ENCODE measurements at places on chromosomes 6 and 20. TPM values are rescaled to one million over a fixed set of nuclear protein-coding genes. Genes with fewer than 3 reads are reported as not detected.
A peak's percentile ranks its signal among the peaks of the same experiment; 100 is the strongest.

DNA sequence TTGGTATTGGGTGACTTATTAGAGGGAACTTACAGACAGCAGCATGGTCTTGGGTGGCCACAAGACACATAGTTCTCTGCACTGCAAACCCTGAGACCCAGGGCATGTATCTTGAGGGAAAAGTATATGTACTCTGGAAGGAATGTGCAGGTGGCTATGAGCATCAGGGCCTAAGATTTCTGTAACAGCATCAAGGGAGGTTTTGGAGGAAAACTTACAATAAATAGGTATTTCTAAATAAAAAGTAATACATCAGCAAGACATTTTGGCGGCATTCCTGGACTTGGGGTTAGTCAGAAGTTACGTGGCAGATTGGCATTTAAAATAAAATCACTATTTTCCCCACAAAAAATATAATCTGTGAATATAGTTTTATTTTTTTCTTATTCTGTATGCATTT lies 8.0 kb upstream of the STX7 start:
- no peak for DNase-seq

GRCh38 chr6:160912411-160912810 lies 79.2 kb upstream of the MAP3K4 start:
- DNase-seq = no peak

GRCh38 chr6:92757925-92758324 lies 661.4 kb downstream of the EPHA7 start:
- no peak for DNase-seq

MCUR1 gene
- total RNA-seq = 45.9 TPM

VSTM2L gene
- total RNA-seq = 2.3 TPM

TNFRSF6B gene
- total RNA-seq = not detected

GRCh38 chr6:159151266-159151855 lies 17.8 kb upstream of the FNDC1 start:
- DNase-seq = no peak

DNA sequence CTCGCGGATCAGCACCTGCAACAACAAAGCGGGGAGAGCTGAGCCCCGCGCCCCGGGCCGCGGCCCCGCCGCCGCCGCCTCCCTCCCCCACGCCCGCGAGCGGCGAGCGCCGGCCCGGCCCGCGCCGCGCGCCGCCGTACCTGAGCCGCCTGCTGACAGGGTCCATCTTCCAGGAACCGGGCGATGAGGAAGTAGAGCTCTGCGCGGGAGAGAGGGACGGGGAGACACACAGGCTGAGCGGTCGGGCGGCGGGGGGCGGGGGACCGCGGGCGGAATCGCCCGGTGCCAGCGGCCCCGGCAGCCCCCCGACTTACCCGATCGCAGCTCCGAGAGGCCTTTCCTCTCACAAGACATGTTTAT lies 359 bp downstream of the PHIP start:
- DNase-seq = no peak

IPCEF1 gene
- total RNA-seq = 0.57 TPM

LST1 gene
- total RNA-seq = 1.6 TPM

GRCh38 chr6:8588176-8588575 lies 152.8 kb upstream of the SLC35B3 start:
- DNase-seq = no peak

GRCh38 chr6:98539741-98540140 lies 294.6 kb upstream of the POU3F2 start:
- DNase-seq = no peak

GRCh38 chr6:88494401-88495140 lies 328.4 kb upstream of the CNR1 start:
- no peak for DNase-seq

CCDC167 gene
- total RNA-seq = 33.5 TPM

GRCh38 chr6:5108068-5108467 lies 22.9 kb downstream of the PPP1R3G start:
- DNase-seq = no peak

DNA sequence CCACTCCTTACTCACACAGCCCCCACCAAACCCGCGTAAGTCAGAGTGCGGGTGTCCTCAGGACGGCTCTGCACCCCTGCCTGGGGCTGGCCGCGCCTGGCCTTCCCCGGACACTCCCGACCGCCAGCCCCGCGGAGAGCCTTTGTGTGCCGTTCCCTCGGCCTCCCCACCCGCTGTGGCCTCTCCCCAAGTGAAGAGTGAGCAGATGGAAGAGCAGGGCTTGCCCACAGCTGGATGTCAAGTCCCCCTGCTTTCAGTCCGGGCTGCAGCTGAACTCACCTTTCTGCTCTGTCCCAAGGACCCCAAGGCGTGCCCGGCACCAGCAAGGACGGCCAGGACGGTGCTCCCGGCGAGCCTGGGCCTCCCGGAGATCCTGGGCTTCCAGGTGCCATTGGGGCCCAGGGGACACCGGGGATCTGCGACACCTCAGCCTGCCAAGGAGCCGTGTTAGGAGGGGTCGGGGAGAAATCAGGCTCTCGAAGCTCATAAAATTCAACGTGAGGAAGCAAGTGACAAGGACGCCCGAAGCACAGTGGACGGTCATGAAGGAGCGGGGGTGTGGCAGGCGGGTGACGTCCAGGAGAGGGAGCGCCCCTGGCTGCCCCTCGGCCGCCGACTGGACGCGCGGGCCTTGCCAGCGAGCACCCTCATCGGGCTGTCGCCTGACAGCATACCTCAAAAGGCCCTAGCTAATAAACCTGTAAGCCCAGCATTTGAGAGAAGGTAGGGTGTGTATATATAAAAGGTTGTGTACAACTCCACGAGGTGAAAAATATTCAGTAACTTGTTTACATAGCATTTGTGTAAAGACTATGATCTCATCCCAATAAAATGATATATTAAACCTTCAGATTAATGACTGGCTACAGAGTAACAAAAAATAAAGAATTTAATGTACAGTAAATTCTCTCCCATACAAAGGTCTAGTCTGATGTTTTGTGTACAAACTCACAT lies 21.1 kb downstream of the TCFL5 start:
- DNase-seq = peak; percentile 35

SRSF12 gene
- not detected for total RNA-seq

DNA sequence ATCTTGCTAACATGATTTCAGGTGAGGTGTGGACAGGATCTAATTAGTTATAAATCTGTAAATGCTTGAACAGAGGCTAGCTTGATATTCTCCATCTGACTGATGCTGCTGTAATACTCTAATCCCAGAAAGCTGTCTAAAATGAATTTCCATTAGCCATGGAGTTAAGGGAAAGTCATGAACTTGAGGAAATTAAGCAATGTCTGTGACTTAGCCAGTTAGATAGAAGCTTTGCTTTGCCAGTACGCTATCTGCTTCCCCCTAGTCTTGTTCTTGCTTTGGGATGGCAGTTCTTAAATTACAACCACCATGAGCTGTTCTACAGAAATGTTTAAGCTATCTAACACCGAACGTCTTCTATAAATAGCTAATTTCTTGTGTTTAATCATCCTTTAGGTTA lies 195.7 kb downstream of the PRL start:
- no peak for DNase-seq

GRCh38 chr20:57787151-57787989 lies 77.6 kb upstream of the PMEPA1 start:
- DNase-seq = no peak

DNA sequence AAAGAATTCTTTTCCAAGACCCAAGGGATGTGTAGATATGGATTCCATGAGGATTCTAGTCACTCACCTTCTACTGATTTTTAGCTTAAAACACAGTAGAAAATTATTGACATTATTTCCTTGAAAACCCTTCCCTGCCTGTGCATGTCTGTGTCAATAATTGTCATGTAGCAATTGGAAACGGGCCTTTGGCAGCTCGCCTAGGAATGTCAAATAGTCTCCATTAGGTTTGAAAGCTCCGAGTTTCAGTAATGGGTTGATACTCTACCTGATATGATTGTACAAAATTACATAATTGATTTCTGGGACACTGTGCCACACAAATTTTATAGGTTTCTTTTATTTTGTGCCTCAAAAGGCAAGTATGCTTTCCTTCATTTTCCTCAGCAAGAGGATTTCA lies 515.2 kb upstream of the ARID1B start:
- DNase-seq = no peak

DNA sequence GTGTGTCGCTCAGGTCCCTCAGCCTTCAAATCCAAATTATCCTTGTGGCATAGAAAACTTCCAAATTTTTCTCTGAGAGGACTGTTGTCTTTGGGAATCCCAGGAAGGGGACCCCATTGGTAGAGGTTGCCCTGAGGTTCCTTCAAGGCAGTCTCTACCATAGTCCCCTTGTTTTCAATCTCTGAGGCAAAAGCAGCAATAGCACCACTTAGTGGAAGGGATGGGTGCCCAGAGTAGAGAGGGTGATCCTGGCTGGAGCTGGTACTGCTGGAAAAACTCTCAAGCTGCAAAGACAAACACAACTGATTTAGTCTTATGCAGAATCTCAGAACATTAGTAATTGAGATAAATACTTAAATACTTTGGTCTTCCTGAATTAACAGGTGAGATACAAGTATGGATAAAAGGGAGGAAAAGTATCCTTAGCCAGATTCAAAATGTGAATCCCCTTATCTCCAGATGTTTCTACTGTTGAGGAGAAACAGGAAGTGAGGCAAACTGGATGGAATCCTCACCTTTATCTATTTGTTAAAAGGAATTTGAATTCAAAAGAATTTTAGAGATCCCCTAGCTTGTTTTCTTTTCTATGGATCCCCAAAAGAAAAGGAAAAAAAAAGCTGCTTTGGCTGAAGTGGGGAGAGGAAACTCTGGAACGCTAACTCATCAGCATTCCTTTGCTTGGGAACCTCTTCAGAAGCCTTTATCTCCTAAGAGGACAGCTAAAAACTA lies 13.4 kb downstream of the ZNF318 start:
- DNase-seq = no peak

OR2J1 gene
- total RNA-seq = not detected

PRDM13 gene
- not detected for total RNA-seq

GRCh38 chr20:47178851-47179250 lies 177.6 kb downstream of the ZMYND8 start:
- no peak for DNase-seq

GLP1R gene
- total RNA-seq = not detected

- no peak for DNase-seq
Observed at GRCh38 chr20:4782378-4782772, 60.7 kb downstream of the PRND start.

TMEM244 gene
- total RNA-seq = not detected

DPPA5 gene
- total RNA-seq = not detected

GRCh38 chr6:139600919-139601475 lies 226.5 kb upstream of the CITED2 start:
- no peak for DNase-seq

DNA sequence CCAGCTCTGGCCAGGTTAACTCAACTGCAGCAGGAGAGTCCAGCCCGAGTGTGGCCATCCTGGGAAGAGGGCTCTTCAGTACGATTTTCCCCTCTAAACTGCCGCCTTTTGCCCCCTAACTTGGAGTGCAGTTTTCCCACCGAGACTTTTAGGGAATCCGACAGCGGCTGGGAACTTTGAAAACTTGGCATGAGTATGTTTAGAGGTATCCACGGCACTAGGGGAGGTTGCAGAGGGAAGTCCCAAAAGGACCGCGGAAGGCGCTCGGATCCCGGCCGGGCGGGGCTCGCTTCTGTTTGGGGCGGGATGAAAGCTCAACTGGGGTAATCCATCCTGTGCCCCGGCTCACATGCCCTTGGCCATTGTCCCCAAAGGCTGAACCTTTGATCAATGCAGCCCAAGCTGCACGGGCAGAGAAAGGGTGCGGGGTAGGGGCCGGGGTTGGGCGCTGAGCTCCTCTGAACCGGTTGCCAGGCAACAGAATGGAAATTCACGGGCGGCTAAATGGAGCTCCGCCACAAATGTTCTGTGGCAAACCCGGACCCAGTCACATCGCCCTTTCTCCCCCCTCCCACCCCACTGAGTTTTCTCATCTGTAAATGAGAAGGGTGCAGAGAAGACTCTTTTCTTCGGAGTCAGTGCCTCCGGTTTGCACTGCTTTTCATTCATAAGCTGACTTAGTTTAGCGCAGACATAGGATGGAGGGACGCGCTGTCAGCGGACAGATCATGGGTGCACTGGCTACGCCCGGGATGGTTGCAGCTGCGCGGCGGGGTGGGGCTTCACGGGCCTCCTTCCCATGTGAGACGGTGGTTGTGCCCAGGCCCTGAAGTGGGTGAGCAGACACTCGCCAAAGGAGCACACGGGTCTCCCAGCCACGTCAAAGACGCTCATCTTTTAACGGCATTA lies 2.3 kb downstream of the BMP6 start:
- no peak for DNase-seq

DNA sequence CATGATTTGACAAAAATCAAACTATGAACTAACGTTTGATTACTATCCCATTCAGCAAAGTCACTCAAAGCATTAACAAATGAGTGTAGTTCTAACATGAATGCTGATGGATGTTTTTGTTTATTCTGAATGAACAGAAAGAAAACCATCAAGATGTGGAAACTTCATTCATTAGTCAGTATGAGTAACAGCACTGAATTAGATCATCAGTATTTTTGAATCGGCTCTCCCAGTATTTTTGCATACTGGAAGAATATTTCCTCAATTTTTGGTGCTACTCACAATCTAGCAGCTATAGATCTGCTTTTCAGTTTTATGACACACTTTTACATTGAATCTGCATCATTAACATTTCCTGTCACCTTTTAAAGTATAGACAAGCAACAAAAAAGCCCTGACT lies 63.8 kb upstream of the CD83 start:
- no peak for DNase-seq

GRCh38 chr6:37688078-37688850 lies 9.4 kb downstream of the MDGA1 start:
- DNase-seq = no peak

DNA sequence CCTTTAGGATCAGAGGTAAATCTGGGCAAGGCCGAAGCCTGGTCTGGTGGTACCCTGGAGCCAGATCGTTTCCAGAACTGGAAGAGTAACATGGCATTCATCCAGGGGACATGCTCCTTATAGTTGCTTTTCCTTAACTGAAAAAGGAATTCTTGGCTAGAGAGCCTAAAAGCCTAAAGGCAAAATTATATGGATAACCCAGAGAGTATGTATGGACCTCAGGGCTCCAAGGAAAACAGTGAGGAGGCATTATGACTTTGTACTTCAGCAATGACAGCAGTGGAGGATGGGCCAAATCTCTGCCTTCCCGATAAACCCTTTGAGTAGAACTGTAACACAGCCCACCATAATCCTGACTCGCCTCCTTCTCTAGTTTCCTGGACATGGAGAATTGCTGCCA lies 29.3 kb downstream of the ARHGAP18 start:
- no peak for DNase-seq

HLA-G gene
- 0.38 TPM for total RNA-seq
